Vagina (tissue), 2 donors: ENCODE measurements at places on chromosomes 4 and X. TPM values are rescaled to one million over a fixed set of nuclear protein-coding genes. Genes with fewer than 3 reads are reported as not detected.
A peak's percentile ranks its signal among the peaks of the same experiment; 100 is the strongest.

DNA sequence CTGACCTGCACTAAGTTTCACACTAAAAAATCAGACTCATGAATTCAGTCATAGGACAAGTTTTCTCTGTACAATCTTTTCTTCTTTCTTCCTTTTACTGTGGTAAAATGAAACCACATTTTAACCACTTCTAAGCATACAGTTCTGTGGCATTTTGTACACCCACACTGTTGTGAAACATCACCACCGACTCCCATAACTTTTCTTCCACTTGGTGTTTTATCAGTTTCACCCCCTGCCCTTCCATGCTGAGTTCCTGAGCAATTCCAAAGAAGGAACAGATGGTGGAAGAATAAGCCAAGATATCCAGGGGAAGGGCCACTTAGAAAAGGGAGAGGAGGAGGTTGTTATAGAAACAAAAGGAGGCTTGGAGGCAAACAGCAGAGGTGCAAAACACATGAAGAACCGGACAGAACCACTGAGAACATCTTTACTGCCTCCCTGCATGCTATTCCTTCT lies 22.6 kb downstream of the SLC25A4 start:
- DNase-seq: no peak
- H3K27me3 ChIP-seq: no peaks in the 10 kb centered on the region
- no peak overlapping the region for H3K4me3 ChIP-seq
- no peaks in the 10 kb centered on the region for H3K4me1 ChIP-seq

DNA sequence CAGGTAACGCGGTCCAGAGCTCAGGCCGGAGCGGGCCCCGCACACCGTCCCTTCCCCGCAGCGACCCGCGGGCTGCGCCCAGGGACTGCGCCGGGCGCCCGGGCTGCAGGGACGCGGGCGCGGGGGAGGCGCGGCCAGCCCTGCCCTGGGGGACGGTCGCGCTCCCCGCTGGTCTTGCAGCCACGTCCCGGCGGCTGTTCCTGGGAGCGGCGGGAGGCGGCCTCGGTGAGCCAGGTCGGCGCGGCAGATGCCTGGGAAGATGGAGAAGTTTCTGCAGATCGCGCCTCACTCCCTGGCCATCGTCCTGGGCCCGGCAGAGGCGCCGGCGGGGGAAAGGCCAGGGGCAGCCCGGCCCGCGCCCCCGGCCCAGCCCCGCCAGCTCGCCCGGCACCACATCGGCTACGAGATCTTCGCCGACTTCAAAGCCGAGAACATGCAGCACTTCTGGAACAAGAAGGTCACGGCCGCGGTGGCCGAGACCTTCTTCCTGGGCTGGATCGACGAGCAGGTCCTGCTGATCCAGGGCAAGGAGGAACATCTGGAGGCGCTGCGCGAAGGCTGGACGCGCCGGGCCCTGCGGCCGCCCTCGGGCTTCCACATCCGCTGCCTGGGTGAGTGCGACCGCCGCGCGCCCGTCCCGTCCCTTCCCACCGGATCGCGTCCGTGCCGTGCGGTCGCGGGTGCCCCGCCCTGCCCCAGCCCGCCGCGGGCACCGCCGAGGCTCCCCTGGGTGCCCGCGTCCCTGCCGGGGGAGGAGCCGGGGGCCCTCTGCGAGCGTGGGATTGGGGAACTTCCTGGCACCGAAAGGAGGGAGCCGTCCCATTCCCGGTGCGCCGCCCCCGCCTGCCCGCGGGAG lies 107.4 kb upstream of the STOX2 start:
- H3K36me3 ChIP-seq: no peaks in the 10 kb centered on the region
- H3K4me3 ChIP-seq: peak overlapping the region; percentile 59
- H3K27me3 ChIP-seq: no peaks in the 10 kb centered on the region
- H3K27ac ChIP-seq: peak overlapping the region; percentile 68
- no peak for DNase-seq
- H3K4me1 ChIP-seq: peaks cover 11% of the 10 kb centered on the region

DNA sequence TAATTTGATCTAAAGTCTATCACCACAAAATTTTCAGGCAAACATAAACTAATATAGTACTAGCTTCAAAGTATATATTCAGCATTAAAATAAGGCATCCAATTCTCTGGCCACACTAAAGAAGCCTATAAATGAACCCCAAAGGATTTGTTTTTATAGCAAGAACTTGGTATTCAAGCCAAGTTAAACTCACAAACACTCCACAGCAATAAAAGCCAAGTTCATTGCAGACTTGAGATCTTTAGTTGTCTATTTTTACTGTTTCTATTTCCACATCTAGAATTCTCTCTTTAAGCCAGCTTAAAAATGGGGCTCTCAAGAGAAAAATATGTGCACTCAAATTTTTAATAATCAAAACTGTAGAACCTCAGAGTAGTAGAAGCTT lies 51.1 kb downstream of the WDFY3 start:
- H3K27me3 ChIP-seq: no peaks in the 10 kb centered on the region
- DNase-seq: no peak

Gene CAMK2D
- total RNA-seq: 50.3 TPM

DNA sequence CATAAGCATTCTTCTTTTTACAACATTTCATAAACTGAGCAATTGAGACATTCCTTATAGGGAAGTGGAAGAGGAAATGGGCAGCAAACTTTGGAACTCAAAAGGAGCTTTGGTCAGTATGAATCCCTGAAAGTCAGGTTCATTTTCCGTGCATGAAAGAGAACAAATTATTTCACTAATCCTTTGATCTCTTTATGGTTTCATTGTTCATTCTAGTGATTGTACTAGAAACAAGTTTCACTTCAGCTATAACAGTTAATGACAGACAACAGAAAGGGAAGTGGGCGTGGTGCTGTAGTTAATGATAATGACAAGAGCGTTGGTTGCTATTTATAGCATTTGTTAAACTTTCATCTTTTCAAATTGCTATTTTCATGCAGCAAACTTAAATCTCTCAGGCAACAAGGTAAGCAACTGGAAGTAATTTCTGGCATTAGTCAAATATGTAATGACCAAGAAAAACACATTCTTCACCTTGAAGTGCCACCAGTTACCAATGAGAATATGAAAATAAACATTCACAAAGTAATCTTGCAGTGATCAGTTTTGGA lies 98.4 kb downstream of the AREG start:
- no peaks in the 10 kb centered on the region for H3K4me1 ChIP-seq
- H3K36me3 ChIP-seq: no peaks in the 10 kb centered on the region
- H3K27ac ChIP-seq: no peak overlapping the region
- no peak for DNase-seq

DNA sequence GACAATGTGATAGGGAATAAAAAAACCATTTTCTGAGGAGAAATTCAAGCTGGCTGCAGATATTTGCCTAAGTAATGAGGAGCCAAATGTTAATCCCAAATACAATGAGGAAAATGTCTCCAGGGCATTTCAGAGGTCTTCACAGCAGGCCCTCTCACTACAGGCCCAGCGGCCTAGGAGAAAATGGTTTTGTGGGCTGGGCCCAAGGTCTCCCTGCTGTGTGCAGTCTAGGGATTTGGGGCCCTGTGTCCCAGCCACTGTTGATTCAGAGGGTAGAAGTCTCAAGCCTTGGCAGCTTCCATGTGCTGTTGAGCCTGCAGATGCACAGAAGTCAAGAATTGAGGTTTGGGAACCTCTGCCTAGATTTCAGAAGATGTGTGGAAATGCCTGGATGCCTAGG lies 778.7 kb downstream of the CENPC start:
- H3K4me1 ChIP-seq: no peaks in the 10 kb centered on the region
- no peaks in the 10 kb centered on the region for H3K27me3 ChIP-seq
- H3K27ac ChIP-seq: no peak overlapping the region
- no peak overlapping the region for H3K4me3 ChIP-seq
- no peak for DNase-seq

- DNase-seq: no peak
- H3K27ac ChIP-seq: no peak overlapping the region
- no peaks in the 10 kb centered on the region for H3K36me3 ChIP-seq
- H3K27me3 ChIP-seq: no peaks in the 10 kb centered on the region
- peak overlapping the region; percentile 49 for H3K4me3 ChIP-seq
Measured at GRCh38 chrX:44344194-44344593, 722 bp upstream of the EFHC2 start.

DNA sequence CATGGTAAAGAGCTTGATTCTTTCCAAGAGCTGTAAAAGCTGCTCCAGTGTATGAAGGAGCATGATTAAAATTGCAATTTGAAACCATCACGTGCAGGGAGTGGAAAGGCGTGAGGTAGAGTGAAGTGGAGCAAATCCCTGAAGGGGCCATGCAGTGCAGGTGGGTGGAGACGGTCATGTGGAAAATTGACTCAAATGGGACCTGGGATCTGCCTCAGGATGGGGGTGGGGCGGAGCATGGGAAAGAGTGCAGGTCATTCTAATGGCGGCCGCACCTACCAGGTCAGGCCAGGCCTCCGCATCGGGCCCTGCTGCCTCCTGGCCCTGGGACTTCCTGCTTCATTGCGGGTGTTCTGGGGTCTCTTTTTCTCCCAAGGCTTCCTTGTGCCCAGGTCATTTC lies 25.3 kb upstream of the TRIM60 start:
- H3K27ac ChIP-seq: no peak overlapping the region
- H3K4me1 ChIP-seq: no peaks in the 10 kb centered on the region
- H3K27me3 ChIP-seq: no peaks in the 10 kb centered on the region
- no peak overlapping the region for H3K4me3 ChIP-seq
- no peak for DNase-seq

Gene KLHL34
- total RNA-seq: not detected

Gene MXRA5
- 4.7 TPM for total RNA-seq
